ENCODE measurements at places on chromosomes 1 and 21.

- no peak for DNase-seq
Measured at GRCh38 chr1:248858096-248858890, 592 bp downstream of the ZNF692 start.

- DNase-seq: no peak
Measured at GRCh38 chr1:243580072-243580471, 270.0 kb downstream of the AKT3 start.

- DNase-seq: no peak
Measured at GRCh38 chr1:108097018-108097417, 103.1 kb downstream of the SLC25A24 start.

- no peak for DNase-seq
Measured at GRCh38 chr1:67676946-67677345, 8.1 kb upstream of the GADD45A start.

DNA sequence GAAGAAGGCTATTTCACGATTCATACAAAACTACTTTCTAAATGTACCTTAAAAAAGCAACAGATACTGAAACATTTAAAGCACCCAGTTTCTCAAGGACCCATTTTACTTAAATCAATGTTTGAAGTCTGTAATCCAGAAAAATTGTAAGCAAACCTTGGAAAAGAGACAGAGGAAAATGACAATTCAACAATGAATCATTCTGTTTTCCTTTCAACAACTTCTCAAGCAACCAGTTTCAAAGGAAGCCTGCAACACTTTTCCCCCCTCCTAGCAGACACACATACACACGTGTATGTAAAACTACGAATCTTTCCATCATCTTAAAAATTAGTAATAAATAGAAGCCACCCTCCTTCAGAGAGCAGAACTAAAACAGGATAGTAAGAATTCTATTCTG is 1.2 kb downstream of the RERE start:
- no peak for DNase-seq

DNA sequence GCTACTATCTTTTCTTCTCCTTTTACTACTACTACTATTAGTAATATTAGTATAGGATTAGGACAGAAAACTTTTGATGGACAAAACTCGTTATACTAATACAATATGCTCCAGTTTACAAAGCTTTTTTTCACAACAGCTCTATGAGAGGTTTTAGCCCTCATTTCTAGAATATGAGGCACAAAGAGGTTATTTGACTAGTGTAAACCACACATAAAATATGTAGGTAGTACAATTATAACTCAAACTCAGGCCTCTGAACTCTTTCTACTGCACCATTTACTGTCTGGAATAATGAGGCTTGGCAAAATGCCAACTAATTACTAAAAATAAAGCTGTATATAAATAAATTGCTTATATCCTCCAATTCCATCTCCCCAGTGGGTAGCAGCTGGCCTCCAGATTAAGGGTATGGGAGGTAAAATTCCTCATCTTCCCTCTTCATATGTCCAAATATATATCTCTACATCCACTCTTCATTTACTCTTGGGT is 99.9 kb downstream of the LYST start:
- DNase-seq: no peak

DNA sequence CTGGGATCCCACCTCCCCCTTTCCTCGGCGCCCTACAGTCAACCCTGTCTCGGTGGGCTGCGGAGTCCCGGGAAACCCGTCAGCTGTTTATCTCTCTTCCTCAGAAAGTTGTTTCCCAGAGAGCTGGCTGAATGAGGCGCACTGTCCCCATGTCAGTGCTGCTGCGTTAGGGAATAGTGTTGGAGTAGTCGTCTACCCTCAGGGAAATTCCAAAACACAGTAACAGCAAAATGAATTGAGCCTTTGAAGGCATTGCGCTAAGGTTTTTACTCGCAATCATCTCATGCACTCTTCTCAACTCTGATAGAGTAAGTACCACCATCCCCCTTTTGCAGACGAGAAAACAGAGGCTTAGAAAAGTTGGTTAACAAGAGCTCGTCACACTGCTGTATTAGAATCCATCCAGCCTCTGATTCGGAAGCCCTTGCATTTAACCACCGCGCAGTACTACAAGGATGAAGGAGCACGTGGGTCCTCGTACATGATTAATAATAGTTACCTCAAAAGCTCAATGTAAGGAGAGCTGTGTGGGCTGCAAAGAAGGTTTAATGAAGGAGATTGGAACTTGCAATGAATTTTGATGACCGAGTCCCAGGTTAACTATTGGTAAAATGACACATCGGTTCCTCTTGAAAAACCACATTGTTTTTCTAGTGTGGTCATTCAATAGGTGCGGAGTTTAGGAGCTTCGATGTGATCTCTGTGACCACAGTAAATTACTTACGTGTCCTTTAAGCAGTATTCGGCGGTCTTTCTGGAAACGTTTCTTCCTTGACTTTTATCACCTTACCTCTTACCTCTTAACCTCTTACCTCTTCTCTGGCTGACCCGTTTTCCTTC is 788 bp upstream of the EDEM3 start:
- DNase-seq: no peak

- no peak for DNase-seq
Measured at GRCh38 chr21:15631342-15631741, 98.4 kb upstream of the USP25 start.

GRCh38 chr1:56925193-56925592 is 40.6 kb downstream of the C8B start:
- DNase-seq: no peak

DNA sequence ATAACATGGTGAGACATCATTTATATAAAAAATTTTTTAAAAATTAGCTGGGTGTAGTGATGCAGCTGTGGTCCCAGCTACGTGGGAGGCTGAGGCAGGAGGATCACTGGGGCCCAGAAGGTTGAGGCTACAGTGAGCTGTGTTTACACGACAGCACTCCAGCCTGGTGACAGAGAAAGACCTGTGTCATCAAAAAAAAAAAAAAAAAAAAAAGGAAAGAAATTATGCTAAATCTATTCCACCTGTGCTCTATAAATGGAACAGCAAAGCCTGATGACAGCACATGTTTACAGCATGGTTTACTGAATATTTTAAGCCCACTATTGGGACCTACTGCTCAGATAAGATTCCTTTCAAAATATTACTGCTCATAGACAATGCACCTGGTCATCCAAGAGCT is 217.6 kb downstream of the PRDM2 start:
- no peak for DNase-seq

DNA sequence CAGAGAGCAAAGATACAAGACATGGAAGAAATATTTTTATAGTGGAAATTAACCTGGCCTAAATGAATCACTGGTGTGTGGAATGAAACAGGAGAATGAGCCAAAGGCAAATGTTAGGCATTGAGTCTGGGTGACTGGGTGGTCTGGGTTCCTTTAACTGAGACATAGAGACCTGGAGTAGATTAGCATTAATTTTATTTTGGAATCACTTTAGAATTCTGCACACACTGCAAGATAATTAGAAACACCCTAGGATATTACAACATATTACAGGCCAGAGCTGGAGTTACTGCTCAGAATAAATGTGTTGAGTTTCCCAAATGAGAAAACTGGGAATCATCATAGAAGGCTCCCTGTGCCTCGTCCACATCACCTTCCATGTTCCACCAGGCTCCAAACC is 85.5 kb downstream of the PLPPR5 start:
- no peak for DNase-seq

DNA sequence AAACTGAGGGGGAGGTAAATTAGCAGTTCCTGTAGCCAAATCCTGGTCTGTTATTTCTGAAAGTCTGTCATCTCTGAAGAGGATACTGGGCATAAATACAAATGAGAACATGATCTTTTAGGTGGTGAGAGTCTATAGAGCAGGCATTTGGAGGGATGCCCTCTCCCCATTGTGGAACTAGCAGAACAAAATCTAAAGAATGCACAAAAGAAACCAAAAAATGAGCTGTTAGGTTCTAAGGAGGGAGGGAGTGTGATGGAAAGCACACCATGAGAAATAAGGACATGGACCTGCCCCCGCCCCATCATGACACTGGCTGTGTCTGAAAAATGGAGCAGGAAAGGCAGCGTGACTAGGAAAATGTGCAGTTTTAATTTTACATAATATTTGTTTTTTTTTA is 262.0 kb downstream of the KIF26B start:
- no peak for DNase-seq

- no peak for DNase-seq
Measured at GRCh38 chr1:159088050-159088449, 11.5 kb upstream of the AIM2 start.

DNA sequence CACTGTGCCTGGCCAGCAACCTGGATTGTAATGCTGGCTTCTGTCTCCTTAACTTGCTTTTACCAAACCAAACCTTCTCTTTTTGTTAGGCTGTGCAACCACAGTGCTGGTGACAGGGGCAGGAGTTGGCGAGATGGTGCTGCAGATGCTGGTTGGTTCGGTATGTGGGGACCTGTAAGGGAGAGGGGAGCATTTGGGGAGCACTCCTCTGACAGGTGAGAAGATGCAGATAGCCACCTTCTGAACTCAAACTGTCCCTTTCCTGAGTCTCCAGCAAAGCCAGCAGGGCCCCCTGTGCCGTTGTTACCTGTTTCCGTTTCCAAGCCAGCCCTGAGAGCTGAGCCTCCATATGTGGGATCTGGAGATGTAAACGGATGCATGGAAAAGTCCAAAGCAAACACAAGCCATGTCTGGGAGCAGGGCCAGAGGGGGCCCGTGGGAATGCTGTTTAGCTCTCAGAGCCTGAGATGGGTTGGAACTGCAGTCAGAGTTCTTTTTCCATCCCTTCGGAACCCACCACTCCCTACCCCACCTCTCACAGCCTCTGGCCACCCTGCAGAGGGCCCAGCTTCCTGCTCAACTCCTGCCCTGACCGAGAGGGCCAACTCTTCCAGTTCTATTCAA is 34.0 kb downstream of the ELK4 start:
- no peak for DNase-seq

DNA sequence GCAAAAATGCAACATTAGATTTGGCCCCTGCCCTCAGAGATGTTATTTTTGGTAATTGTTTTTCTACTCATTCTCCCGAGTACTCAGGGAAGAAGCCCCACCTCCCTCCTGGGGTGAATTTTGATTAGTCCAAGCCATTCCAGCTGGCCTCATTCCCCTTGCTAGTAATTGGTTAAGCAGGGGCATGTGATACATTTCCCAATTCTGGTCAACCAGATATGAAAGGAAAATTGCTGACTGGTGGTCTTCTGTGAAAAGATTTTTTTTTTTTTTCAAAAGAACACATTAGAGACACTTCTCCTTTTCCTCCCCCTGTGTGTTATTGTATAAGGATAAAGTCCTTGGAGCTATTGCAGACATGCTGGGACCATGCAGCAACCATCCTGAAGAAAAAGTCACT is 71.1 kb upstream of the AKT3 start:
- DNase-seq: no peak

- DNase-seq: no peak
Measured at GRCh38 chr1:31032266-31032665, 33.3 kb downstream of the PUM1 start.

DNA sequence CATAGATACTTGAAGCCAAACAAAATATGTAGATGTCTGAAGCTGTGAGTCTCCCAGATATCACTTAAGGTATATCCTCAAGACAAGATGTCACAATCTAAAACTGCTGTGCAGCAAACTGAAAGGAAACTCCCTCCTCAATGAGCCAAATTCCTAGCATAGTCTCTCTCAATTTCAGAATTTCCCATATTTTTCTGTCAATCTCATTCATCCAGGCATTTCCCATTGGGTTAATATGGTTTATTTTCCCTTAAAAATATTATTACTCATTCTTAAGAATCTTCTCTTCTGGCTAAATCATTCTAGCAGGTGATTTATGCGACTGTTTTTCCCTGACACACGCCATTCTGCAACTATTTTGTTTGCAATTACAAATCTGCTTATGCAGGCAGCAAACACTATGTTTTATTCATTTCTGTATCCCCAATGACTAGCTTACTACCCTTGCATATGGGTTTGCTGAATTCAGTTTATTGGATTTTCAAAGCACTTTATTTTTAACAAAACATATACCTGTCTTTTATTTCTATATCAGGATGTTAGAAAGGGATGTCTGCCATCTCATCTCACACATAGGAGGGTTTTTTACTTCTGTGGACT is 69.9 kb downstream of the TNFSF4 start:
- DNase-seq: no peak

DNA sequence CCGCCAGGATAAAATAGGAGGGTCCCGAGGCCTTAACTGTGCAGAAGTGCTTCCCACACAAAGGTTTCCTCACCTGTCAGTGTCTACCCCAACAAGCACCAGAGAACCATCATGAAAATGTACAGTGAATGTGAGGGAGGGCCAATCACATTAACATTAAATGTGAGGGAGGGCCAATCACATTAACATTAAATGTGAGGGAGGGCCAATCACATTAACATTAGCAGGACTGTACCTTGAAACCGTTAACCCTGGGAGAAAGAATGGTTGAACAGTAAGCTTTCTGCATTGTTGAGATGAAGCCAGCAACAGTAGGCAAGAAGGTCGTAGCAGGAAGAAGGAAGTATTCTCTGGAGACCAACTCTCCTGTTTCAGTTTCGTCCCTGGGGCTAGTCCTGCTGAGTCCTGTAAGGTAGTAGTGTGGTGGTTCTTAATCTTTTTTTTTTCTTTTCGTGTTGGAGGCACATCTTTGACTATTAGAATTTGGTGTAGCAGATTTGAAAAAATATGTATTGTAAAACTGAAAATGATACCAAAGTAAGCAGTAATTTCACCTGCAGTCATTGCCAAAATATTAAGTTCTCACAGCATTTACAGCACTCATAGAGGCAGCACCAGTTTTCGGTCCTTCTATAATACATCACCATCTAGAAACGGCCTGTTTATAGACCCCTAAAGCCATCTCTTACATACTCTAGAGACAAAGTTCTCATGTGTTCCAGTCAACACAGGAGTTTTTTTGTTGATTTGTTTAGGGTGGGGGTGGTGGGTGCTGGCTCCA is 98.6 kb upstream of the PPP2R5A start:
- DNase-seq: no peak

DNA sequence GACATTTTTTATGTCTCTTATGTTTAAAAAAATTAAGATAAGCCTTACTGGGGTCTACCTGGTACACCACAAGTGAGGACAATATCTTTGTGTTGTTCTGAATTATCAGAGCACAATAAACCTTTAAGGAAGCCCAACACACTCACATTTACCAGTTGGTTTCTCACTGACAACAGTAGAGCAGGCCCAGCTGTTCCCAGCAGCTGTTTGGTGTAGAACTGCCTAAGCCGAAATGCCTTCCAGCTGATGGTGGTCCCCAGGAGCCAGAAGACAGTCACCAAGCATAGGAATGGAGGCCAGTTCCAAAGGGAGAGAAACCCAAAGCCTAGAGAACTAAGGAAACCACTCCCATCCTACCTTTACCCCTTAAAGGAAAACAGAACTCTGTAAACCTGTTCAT is 428.6 kb upstream of the CAMK1G start:
- no peak for DNase-seq
